ENCODE measurements at places on chromosomes 6 and 20.

GRCh38 chr6:53811746-53812145, 16.9 kb downstream of the LRRC1 start:
- no peak for DNase-seq

DNA sequence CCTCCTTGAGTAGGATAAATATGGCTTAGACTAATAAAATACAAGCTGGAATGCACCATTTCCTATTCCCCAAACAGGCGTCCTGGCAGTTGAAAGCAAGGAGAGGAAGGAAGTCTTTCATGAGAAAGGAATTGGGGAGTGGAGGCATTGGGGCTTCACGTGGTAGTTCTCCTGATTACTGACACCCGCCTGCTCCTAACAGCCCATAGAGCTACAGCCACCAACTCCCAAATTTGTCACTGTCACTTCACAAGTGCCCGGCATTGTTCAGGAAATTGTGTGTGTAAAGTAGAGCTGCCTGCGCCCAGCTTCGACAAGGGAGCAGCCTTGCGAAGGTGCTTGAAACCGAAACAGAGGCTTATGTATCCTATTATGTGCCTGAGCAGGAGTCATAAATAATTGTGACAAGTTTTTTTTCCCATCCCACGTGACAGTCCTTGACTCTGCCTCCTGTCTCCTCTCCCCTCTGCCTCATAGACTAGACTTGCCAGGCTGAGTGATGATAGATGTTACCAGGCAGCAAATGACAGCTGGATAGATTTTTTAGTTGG, 301.7 kb upstream of the ZFP64 start:
- DNase-seq: no peak

- no peak for DNase-seq
These were observed 98.7 kb upstream of the LAMA2 start for GRCh38 chr6:128784266-128784665.

DNA sequence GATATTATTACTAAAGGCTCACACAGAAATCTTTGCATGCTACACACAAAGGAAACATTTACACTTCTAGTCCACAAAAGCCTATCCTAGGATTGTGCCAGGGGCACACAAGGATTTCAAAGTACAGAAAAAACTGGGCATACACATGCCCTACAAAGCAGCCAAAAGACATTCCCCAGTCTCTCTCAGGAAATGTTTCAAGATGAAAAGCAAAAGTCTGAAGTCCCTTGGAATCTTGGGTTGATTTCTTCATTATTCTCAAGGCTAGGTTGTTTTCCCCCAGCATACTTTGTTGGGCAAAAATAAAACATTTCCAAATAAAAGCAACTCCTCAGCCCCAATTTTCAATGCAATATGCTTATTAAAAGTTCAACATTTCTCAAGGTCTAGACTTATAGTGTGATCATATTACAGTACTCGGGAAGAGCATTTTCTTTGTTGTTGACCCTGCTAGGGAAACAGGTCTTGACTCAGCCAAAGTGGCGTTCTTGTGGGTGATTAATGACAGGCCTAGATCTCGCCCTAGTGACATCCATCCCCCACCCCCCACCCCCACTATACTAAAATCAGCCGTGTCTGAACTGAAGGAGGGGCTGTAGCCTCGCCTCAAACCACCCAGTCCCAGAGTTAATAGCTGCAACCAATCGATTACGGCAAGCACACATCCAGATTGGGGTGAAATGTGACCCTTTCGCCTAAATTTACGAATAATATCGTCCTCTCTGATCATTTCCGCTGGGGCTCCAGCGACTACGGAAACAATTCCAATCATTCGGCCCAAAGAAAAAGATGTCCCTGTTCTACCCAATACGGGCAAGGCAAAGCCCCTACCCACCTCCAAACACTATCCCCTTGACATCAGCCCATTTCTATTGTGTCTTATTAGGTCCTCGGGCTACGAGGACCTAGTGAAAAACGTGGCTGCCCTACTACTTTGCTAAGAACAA, 1.4 kb downstream of the AKIRIN2 start:
- DNase-seq: peak; percentile 71

DNA sequence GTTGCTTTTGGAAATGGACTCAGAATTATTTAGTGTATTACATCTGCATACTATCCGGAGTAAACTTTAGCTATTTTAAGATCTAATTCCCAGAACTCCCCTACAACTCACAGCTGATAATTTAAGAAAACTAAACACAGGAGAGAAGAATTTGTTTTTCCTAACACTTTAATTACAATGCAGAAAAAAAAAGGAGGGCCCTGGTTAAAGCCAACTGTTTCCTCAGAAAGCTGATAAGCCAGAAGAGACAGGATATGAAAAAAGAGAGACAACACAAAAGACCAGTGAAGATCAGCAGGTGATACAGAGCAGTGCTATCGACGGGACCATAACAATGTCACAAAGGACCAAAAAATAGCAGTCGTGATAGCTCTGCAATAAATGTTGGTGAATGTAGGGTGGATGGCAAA, 5.8 kb downstream of the IFNGR1 start:
- peak; percentile 56 for DNase-seq

DNA sequence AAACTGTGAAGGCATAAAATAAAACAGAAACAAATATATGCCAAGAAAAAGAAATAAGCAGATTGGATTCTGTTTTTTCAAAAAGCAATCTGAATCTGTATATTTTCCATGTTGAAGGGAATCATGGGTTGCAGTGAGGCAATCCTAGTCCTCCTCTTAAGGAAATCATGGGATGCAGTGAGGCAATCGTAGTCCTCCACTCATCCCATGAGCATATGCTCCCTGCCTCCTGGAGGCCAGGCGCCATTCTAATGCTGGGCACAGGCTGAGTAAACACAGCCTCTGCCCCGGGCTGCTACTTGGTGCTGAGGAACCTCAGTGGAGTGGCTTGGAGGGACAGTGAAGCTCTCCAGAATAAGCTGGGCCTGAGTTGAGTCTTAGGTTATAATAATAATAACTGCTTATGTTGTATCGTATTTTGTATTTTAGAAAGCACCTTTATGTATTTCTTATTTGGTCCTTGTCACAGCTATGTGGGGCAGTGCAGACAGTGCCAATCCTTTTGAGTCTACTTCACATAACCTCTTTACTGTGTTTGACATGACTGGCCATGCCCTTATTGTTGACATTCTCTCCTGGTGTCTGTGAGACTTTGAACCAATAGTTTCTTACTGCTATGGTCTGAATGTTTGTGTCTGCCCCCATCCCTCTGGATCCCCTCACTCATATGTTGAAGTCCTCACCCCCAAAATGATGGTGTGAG, 56.6 kb upstream of the CITED2 start:
- no peak for DNase-seq

- DNase-seq: no peak
These were observed 31.3 kb upstream of the CCDC167 start for GRCh38 chr6:37531026-37531425.

DNA sequence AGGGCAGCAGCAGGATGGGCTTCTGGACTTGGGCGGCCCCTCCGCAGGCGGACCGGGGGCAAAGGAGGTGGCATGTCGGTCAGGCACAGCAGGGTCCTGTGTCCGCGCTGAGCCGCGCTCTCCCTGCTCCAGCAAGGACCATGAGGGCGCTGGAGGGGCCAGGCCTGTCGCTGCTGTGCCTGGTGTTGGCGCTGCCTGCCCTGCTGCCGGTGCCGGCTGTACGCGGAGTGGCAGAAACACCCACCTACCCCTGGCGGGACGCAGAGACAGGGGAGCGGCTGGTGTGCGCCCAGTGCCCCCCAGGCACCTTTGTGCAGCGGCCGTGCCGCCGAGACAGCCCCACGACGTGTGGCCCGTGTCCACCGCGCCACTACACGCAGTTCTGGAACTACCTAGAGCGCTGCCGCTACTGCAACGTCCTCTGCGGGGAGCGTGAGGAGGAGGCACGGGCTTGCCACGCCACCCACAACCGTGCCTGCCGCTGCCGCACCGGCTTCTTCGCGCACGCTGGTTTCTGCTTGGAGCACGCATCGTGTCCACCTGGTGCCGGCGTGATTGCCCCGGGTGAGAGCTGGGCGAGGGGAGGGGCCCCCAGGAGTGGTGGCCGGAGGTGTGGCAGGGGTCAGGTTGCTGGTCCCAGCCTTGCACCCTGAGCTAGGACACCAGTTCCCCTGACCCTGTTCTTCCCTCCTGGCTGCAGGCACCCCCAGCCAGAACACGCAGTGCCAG, at the start of gene TNFRSF6B:
Gene TNFRSF6B (plus strand): TSS at position 25 of the 729 bp plus-strand sequence. CDS start 116 bp downstream, at position 141.
- DNase-seq: no peak

DNA sequence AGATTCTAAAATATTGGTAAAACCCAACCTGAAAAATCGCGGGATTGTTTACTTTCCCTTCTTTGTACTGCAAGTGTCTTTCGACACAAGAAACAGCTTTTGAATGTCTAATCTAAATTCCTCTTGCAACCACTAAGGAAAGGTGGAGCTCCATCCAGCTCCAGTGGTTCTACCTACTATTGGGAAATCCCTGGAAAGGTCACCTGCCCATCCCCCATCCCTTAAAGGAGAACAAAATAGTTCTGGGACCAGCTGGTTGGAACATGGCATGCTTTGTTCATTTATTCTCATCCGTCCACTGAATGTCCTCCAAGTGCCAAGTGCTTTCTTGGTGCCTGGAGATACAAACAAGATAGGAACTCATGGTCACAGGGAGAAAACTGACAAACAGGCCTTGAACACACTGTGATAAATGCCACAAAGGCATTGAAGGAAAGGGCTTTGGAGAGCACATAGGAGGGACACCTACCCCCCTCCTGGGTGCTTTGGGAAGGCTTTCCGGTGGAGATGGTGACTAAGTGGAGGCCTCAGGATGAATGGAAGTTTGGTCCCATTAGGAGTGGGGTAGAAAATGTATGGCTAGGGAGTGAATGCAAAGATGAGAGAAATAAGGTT, 2.3 kb upstream of the CITED2 start:
- DNase-seq: peak; percentile 55

GRCh38 chr6:90111387-90111786, 185.3 kb downstream of the BACH2 start:
- no peak for DNase-seq

DNA sequence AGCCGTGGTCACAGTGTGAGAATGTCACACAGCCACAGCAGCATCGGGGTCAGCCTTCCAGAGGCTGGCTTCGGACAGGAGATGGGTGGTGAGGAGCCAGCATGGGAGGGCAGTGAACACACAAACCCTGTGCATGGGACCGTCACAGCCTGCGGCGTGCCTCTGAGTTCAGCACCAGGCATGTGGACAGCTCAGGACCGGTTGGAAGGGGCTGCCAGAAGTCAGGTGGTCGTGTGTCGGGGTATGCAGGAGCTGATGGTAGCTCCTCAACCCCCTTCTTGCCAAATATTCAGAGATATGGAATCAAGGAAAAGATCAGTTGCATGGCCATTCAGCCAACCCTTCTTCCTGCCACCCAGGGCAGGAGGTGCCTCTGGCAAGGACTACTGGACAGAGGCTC, 28.2 kb downstream of the MYT1 start:
- DNase-seq: no peak

DNA sequence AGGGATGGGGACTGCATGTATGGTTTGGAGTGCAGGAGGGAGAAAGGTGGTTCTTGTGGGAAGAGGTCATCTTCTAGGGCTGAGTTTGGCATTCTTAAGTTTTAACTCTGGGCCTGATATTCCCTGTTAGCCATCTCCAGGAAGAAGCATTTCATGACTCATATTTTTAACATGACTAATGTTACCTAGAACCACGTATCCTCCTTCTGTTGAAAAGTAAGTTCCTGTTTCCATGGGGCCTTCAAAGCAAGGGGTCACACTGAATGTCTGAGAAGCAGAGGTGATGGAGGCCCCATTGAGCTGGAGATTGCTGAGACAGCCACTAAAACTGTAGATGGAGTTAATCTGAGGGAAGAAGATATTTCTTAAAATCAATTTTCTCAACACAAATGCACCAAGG, 30.2 kb downstream of the FAM229B start:
- DNase-seq: no peak

DNA sequence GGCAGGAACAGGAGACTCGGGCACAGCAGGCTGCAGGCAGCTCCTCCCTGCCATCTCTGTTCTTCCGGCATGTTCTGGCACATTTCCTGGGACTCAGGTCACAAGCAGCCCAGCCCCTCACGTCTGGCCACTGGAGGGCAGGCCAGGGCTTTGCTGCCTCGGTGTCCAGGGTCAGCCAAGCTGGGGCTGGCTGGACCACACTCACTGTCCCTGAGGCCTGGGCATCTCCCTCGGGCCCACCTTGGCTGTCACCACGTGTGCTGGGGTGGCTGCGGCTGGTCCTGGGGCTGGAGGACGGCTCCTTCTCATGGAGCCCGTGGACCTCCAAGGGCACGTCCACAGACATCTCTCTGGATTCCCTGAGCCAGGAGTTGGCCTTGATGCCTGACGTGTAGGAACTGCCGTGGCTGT, 18.5 kb downstream of the FRMD1 start:
- peak; percentile 2 for DNase-seq

DNA sequence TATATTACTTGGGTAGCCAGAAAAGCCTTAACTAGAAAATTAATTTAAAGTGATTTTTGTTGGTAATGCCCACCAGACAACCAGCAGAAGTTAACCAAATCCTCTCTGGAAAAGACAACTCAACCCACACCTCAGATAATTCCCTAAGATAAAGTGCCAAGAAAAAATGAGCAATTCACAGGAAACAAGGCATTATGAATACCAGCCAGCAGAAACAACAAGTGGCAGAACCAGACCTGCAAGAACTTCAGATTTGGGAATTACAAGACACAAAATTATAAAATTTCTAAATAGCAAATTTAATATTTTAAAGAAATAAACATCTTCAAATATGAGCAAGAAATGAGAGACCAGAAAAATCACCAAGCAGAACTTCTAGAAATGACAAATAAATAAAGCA, 80.0 kb upstream of the MRPS10 start:
- no peak for DNase-seq

DNA sequence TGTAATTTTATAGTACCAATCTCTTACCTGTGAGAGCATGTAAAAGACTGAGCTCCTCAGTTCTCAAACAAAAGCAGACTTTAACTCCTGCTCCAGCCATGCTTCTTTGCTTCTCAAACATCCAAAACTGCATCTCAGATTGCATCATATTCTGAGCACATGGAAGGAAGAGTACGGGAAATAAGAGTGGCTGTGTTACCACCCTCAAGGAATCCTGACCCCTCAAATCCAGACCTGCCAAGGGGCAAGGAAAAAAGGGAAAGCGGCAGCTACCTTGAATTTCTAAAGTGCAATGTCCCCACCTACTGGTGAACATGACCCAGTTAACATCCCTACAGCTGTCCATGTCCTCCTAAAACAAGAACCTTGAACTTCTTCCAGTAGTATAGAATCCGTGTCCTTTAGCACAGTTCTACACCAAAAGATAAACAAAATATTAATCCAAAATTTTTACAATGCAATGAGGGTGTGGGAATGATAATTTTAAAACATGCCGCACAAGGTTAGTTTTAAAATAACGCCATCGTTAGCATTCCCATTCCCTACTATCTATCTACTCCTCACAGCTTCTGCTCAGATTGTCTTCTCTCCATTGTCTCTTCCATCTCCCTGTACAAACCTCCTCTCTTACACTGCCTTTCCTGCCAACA, 34.1 kb upstream of the HLA-DQB1 start:
- peak; percentile 58 for DNase-seq

GRCh38 chr20:47127999-47128398, 228.5 kb downstream of the ZMYND8 start:
- no peak for DNase-seq

- DNase-seq: no peak
These were observed 413.0 kb downstream of the BMP2 start for GRCh38 chr20:7180256-7181045.

Data from hematopoietic multipotent progenitor cell treated with erythropoietin and hydrocortisone succinate and interleukin-3 and kit ligand, for 8 days (in vitro differentiated cells).